AG09309 (cell line): ENCODE measurements at places on chromosomes 4 and X.

GRCh38 chrX:2502668-2503519 is 2.1 kb upstream of the DHRSX start:
- no peak for DNase-seq

DNA sequence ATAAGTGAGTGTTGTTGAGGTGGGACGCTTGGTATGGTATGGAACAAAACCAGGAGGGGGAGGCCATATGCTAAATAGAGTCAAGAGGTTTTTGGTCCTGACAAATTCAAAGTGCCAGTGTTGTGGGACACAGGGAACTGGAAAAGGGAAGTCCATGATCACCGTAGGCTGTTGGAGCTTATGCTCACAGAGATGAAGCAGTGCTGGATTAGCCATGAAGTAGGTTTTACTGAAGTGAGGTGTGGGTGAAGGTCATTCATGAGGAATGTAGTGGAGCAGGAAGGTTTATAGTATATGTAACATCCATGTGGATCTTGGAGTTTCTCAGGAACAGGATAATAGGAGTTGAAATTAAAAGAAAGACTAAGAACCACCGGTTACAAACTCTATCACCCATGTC is 256.1 kb upstream of the PITX2 start:
- no peak for DNase-seq

- no peak for DNase-seq
Measured at GRCh38 chr4:77593101-77593500, 12.5 kb upstream of the CXCL13 start.

DNA sequence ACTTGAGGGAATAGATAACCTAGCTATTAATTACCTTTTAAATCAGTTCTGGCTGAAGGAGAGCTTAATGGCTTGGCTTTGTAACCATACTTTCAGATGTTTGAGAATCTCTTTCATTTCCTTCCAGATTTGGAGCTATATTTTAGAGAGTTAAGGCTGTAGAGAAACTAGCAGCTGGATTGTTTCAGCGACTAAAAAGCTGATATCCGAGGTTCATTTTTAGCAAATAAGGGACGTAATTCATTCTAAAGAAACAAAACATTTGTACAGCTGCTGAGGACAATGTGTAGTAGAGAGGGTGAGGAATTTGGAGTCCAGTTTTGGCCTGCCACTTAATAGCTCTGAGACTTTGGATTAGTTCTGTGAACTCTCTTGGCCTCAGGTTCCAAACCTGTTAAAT is 12.2 kb downstream of the OSTC start:
- DNase-seq, result no peak

DNA sequence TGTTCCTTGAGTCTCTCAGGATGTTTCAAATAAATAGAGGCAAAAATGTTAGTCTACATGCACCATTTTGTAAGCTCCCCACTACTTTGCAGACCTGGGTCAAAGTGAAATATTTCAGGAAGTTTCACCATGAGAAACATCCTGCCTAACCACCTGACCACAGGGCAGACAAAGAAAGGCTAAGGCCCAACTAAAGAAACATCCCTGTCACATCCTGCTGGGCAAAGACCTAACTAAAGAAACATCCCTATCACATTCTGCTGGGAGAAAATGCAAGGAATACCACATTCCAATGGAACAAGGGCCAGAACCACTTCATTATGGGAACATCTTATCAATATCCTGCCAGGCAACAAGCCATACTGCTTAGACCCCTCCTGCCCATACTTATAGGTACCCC is 1303.4 kb downstream of the TECRL start:
- DNase-seq, result no peak

DNA sequence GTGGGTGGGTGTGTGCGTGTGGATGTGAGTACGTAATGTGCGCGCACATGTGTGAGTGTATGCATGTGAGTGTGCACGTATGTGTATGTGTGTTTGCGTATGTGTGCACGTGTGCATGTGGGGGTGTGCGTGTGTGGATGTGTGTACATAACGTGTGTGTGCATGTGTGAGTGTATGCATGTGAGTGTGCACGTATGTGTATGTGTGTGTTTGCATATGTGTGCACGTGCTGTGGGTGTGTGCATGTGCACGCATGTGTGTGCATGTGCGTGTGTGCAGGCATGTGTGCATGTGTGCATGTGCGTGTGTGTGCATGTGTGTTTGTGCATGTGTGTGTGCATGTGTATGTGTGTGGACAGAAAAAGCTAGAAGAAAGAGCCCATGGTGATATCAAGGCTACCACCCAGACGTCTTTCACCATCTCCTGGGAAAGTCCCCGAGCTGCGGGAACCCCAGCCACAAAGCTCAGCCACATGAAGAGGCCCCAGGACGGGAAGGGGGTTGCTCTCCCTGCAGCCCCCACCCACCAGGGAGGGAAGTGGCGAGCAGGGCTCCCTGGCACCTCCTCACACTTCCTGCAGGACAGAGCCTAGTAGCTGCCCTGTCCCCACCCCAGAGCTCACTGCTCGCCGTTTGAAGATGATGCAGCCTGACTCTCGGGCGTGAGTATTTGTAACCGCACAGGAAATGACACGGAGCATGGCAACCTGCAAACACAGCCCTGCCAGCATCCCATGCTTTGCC is 108.3 kb downstream of the DCTD start:
- peak; percentile 13 for DNase-seq

GRCh38 chr4:169485086-169485485 is 127.3 kb downstream of the NEK1 start:
- DNase-seq, result peak; percentile 38

DNA sequence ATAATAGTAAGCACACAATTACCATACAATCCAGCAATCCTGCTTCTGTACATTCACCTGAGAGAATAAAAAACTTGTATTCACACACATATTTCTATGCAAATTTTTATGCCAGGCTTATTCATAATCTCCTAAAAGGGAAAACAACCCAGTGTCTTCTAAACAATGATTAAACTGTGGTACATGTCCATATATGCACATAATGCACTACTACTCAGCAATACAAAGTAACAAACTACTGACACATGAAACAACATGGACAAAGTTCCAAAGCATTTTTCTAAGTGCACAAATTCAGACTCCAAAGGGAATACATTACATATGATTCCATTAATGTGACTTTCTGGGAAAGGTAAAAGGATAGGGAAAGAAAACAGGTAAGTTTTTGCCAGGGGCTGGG is 18.0 kb upstream of the FMR1 start:
- DNase-seq, result no peak

GRCh38 chr4:21879187-21879586 is 69.4 kb downstream of the KCNIP4 start:
- no peak for DNase-seq

GRCh38 chr4:8702516-8703400 is 110.2 kb downstream of the CPZ start:
- DNase-seq, result no peak

GRCh38 chrX:63258144-63258543 is 93.0 kb downstream of the SPIN4 start:
- DNase-seq, result no peak

- DNase-seq, result no peak
Measured at GRCh38 chrX:118216087-118216486, 99.5 kb upstream of the KLHL13 start.

DNA sequence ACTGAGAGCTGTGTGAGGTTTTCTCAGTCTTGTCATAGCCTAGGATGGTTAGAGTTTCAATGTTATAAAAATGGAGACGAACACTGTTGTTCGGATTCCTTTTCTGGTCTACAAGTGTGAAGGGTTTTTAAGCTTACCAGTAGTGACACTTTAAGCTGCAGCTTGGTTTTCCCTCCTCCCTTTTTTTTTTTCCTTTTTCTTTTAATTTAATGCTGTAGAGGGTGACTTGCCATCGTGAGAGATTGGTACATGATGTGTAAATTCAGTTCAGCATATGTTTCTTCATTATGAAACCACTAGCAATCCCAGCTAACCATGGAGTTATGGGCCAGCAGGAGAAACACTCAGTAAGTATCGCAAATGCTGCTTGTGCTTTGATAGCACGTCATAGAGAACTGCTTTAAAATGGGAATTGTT is 165.0 kb downstream of the RAPGEF2 start:
- DNase-seq, result no peak

- DNase-seq, result no peak
Measured at GRCh38 chrX:153519569-153520286, 2.3 kb downstream of the ATP2B3 start.

GRCh38 chrX:21658746-21659145 is 616 bp upstream of the KLHL34 start:
- DNase-seq, result no peak

- DNase-seq, result no peak
Measured at GRCh38 chr4:47219586-47219985, 188.2 kb downstream of the GABRB1 start.

GRCh38 chr4:1973661-1974060 is 35.1 kb downstream of the NELFA start:
- DNase-seq, result no peak

DNA sequence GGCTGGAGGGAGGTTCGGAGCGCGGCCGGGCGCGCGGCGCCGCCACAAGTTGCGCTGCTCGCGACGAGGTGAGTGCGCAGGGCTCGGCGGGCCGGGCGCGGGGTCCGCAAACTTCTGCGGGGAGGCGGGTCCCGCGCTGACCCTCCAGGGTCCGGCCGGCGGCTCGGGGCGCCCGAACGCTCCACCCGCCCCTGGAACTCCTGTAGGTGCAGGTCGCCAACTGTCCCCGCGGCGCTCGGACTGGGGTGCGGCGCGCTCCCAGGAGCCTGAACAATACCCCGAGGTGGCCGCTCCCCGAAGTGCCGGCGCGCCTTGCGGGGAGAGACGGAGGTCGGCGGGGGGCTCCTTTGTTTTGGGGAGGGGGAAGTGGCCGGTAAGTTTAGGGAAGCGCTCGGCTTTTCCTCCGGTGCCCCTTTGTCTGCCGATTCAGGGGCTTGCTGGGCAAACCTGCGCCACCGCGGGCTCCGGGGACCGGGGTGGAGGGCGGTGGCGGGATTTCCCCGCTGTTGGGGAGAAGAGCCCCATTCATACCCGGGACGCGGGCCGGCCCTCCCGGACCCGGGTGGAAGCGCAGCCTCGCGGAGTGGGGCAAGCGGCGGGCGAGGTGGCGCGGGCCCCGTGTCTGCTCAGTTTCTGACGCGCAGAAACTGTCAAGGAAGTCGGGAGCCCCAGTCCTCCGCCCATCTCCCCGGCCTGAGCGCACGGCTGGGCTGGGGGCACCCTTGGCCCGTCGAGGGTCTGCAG is 694 bp downstream of the TBL1X start:
- DNase-seq, result no peak

DNA sequence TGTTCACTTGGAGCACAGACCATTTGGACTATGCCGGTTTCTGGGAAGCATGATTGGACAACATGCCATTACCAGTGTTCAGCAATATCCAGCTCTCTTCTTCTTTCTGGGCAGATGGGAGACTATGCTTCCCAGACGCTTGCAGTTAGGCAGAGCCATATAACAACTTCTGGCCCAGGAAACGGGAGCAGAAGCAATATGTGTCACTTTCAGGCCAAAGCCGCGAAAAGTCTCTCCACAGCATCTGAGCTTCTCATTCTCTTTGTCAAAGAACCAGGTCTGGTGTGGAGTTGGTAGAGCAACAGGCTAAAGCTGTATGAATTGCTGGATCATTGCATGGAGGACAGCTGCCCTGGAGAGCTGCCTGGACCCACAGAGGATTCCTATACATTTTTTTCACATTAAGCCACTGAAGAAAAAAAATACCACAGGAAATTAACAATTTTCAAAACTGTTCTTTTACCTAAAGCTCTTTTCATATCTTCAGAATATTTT is 131.4 kb upstream of the FRG1 start:
- no peak for DNase-seq

DNA sequence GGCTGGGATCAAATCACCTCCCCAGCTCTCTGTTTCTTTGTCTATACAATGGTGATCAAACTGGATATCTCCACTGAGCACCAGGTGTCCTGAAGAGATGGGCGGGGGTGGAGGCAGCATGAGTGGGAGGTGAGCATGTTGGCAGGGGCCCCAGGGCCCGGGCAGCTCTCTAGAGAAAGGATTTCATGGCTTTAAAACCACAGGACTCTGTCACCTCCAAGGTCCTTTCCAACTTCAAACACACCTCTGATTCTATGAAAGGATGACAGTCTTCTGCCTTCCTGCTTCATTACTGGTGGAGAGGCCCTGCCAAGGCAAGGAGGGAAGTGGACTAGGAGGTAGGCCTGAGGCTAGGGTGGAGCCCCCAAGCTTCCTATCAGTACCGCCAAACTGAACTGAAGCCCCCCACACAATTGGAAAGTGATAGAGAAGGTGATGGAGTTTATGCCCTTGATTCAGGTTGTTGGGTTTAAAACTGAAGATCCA is 38.6 kb downstream of the TRIM2 start:
- DNase-seq, result no peak

DNA sequence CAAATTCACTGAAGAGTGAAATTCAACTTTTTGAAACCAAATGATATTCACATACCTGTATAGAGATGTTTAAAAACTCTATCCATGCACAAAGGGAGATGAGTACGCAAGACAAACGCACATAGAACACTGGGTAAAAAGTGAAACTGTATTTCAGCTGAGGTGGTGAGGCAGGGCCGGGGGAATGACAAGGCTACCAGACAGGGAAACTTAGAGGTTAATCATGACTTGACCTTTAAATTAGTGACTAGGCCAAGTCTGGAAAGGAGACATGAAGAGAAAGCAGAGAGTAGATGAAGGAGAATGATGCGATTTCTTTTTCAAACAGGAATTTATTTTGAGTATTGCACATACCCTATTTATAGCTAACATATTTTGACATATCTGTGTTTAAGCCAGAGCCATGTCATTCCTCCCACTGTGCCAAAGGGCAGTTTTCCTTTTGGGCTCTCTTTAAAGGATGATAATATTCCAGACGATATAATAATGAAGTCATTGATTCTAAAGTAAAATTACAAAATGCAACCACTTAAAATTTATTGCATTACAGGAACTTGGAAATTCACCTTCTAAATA is 49.4 kb downstream of the ARHGEF6 start:
- no peak for DNase-seq

DNA sequence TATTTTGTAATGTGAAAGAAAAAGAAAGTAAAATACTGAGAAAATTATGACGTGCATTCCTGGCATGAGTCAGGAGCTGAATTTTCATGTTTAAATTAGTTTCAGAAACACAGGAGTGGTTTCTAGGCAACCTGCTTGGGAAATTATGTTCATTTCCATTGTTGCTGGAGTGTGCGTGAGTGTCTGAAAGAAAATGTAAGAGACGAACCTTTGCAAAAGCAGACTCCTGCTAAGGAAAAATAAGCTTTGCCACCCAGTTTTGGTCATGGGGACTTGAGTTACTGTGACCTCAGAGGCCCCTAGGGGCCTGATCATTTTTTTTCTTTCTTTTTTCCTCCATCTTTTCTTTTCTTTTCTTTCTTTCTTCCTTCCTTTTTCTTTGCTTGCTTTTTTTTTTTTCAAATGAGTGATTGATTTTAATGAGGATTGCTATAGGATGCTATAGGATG is 18.8 kb upstream of the CHRNA9 start:
- peak; percentile 91 for DNase-seq

GRCh38 chr4:55871299-55871800 is 17.9 kb downstream of the EXOC1 start:
- no peak for DNase-seq

DNA sequence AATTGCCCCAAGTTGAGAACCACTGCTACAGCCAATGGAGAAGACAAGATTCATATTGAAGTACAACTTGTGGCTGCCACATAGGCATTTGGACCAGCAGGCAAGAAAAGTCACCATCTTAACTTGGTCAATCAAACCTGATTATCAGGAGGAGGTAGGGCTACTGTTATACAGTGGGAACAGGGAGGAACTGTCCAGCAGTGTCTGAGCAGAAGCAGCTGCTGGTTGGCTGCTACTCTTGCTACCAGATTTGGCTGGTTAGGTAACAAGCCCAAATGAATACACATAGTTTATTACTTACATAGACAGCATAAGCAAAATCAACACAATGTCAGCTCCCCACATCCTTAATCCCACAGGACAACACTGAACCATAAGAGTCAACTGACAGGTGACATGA is 39.4 kb downstream of the ATP1B4 start:
- DNase-seq, result no peak

GRCh38 chr4:72358483-72358882 is 210.5 kb downstream of the ADAMTS3 start:
- no peak for DNase-seq
